Cerebellar nuclear complex (tissue), 1 donor: ENCODE measurements at places on chromosomes 12 and 14.

DNA sequence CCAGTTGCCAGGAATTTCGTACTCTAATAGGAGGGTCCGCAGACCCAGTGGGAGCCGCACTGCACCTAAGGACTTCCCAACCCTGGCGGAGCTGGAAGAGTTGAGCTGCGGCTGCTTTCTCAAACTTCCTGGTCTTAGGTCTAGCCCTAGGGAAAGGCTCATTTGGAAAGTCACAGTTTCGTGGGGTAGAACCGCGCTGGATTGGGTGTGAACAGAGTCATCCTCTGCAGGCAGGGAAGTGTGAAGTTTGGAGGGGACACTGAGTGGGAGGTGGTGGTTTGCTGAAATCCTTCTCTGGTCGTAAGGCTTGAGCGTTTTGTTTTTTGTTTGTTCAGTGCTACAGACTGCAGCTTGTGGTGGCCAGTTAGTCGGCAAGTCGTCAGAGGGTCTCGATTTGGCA lies 18.8 kb downstream of the PRKAB1 start:
- DNase-seq: no peak

GRCh38 chr12:3172124-3173007 lies 95.2 kb downstream of the TSPAN9 start:
- no peak for DNase-seq

DNA sequence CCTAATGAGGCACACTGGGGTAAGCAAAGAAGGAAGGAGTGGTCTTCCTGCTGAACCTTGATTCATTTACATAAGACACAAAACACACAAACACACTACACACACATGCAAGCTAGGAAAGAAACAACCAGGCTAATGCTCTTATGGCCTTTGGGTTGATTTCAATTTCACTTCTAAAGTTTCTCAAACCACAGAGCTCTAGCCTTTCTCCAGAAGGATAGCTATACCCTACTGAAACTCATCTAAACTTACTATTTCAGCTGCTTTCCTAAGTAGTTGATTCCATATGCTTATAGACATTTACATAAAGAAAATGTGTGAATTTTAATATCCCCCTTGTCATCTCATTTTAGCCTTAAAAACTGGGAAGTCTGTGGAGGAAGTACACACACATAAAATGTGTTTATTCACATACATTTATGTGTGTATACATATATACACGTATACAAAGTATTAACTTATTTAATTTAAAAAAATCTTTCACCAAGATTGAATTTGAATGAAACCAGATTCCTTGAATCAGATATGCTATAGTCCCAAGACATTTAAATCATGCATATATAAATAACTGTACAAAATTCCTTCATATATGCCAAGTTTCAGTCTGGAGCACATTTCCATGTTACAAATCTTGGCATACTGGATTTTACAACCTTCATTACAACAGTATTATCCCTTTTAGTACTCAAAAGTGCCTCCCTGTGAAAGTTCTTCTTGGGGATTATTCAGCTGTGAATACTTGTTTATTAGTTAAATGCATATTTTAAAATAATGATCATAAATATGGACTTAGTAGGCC lies 231.8 kb upstream of the NPAS3 start:
- DNase-seq: no peak

- no peak for DNase-seq
These were observed 25.0 kb downstream of the SH2B3 start for GRCh38 chr12:111430433-111431353.

GRCh38 chr12:132446633-132447326 lies 43.2 kb upstream of the FBRSL1 start:
- DNase-seq: no peak

DNA sequence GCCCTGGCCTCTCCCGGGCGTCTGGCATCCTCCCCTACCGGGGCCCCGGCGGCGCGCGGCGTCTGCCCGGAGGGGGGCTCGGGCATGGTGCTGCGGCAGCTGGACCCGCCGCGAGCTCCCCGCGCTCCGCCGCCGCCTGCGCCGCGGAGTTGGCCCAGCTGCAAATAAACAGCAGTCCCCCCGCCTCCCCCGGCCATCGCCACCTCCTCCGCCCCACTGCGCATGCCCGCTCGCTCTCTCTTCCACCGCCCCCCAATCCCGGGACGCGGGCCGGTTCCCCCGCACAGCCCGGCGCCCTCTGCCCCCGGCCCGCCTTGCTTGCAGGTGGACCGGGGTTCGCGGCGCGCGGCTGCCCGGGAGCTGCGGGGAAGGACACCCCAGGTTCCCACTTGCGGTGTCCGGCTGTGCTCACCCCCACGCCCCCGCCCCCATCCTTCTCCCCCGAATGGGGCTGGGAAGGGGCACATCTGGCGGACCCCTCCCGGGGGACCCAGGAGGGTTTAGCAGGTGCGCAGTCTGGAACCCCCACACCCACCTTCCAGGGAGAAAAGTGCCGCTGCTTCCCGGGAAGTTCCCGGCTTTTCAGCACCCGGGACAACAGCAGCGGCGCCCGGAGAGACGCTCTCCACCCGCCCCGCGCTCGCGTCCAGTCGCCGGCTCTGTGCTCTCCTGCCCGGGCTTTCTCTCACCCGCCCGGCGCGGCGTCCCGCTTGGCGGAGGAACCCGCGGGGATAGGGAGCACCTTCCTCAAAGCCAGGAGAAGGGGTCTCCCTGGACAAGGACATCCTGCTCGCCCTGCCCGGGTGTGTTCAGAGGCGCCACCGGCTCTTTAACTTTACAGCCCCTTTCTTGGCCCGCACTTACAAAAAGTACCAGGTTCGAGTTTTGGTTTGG lies at the start of gene TMTC1:
TSS of gene TMTC1 (minus strand) at position 170 of the 894 bp plus-strand sequence. CDS start 191 bp downstream, outside the sequence.
- DNase-seq: no peak

- DNase-seq: no peak
These were observed 113.0 kb downstream of the MED13L start for GRCh38 chr12:116164250-116165035.
